ENCODE measurements at places on chromosomes 4 and X.

- no peak for DNase-seq
Observed at GRCh38 chr4:174222266-174222872, 61.1 kb downstream of the FBXO8 start.

- no peak for DNase-seq
Observed at GRCh38 chr4:8285976-8286718, 16.6 kb downstream of the HTRA3 start.

DNA sequence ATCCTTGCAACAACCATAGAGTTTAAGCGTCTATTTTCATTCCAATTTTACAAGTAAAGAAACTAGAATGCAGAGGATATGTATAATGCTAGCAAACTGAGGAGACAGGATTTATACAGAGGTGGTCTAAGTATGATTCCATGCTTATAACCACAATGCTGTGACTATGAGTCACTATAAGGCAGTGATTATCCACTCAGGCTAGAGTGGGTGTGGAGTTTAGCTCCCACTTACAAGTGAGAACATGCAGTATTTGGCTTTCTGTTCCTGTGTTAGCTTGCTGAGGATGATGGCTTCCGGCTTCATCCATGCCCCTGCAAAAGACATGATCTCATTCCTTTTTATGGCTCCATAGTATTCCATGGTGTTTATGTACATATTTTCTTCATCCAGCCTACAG lies 41.6 kb upstream of the EDA2R start:
- DNase-seq = no peak

GRCh38 chrX:15681433-15681832 lies 16.8 kb upstream of the CLTRN start:
- DNase-seq = no peak

DNA sequence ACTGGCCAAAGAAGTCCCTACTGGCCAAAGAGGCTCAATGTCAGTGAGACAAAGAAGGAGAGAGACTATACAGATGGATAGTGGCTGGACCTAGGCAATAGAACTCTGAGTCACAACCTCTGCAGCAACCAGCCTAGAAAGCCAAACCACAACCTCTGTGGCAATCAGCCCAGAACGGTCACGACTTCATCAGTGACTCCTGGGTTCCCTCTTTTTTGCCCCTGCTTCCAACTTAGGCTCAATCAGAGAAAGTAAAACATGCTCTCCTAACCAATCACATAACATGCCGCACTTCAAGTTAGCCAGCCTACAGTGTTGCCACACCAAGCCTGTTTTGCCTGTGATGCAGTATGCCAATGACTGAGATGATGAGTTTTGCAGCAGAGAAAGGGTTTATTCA lies 203.4 kb downstream of the ANAPC10 start:
- no peak for DNase-seq

- no peak for DNase-seq
Observed at GRCh38 chr4:147773261-147774184, 41.6 kb downstream of the ARHGAP10 start.

DNA sequence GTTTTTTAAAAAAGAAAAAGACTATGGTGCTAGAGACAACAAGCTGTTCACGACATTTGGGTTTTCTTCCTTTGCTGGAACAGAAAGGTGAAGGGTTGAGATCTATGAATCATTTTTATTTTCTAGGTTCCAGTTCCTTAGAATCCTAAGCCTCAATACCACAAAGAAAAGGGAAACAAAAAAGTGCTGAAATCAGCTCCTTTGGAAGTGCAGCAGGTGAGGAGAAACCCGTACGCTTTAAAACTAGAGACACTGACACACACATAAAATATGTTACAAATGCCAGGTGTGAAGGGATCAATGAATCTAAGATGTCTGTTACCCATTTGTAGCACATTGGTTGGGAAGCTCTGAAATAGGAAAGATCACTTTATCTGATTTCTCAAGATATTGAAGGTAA lies 125.2 kb downstream of the AREG start:
- no peak for DNase-seq

DNA sequence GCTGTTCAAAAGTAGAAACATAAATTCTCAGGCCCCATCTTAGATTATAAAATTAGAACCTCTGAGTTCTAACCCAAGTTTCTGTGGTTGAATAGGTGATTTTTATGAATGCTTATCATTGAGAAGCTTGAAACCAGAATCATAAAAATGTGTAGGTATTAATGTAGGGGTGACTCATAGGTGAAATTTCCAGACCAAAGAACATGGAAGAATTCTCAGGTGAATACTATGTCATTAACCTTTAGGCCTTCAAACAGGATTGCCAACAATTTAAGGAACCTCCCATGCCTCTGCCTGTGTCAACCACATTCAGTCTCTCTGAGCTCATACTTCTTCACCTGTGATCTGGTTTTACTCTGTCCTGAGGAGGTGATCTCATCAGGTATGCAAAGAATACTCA lies 177.8 kb downstream of the NPFFR2 start:
- no peak for DNase-seq

- DNase-seq = no peak
Observed at GRCh38 chr4:137597752-137598430, 65.6 kb upstream of the PCDH18 start.

- no peak for DNase-seq
Observed at GRCh38 chr4:106676173-106676921, 307.8 kb upstream of the GIMD1 start.

- no peak for DNase-seq
Observed at GRCh38 chrX:82848111-82848510, 660.0 kb upstream of the POU3F4 start.

- no peak for DNase-seq
Observed at GRCh38 chr4:99507762-99508161, 3.1 kb upstream of the C4orf17 start.

- DNase-seq = no peak
Observed at GRCh38 chr4:155566354-155566753, 100.3 kb upstream of the GUCY1A1 start.

- no peak for DNase-seq
Observed at GRCh38 chr4:180060159-180060889, 2182.9 kb upstream of the TENM3 start.

GRCh38 chrX:145821291-145821897 lies 3.8 kb downstream of the SLITRK2 start:
- DNase-seq = no peak

DNA sequence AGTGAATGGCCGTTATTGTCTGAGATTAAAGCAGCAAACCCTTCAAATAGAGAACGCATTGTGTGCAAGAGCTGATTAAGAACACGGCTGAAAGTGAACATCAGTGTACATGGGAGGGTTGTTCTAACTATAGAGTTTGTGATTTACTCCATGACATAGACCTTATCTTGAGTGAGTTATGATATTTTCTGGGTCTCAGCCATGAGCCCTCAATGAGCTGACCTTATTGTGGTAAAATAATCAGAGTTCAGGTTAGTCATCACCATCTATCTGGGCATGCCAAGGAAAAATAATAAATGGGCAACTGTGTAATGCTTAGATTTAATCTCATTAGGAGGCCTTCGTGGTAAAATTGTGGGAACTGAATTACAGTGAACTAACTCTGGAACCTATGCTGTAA lies 33.2 kb upstream of the CLDN24 start:
- DNase-seq = no peak

DNA sequence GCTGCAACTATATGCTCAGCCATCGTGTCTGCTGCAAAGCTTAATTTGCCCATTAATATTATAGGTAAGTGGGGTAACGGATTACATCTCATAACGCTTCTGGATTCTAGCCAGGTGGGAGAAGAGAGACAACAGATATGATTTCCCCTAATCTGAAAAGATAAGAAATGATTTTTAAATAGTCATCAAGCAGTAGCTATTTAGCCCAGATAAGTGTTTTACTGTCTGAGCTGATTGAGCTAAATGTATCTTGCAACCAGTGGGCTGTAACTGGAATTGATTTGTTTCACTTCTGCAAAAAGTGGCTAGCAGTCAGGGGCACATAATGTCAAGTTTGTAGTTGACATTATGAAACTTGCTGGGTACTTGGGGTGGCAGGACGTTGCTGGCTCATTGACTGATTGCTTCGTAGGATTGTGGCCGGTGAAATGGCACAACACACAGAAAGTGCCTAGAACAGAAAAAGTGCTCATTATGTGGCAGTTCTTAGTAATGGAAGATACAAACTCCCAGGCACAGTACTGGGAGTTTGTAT lies 18.5 kb downstream of the LAP3 start:
- DNase-seq = no peak

DNA sequence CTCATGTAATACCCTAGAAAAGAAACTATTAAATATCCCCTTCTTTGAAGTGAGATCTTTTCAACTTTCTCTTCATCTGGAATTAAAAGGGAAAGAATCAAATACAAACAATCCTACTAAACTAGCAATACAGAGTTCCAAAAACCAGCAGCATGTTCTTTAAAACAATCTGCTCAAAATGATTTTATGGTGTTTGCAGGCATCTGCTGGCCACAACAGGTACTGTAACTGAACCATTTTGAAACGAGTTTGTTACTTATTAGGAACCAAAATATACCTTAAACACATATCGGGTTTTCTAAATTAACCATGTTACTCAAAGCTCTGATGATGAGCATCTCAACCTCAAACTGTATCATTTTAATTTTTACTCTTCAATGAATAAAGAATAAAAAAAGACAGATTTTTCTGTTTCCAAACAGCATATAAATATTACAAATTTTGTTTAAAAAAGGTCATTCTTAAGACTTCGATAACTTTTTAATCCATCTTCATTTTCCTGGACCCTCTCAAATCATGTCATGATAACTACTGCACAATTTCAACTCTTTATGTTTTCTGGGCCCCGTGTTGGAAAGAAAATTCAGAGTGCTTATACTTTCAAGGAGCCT lies 56.5 kb downstream of the ARAP2 start:
- no peak for DNase-seq

DNA sequence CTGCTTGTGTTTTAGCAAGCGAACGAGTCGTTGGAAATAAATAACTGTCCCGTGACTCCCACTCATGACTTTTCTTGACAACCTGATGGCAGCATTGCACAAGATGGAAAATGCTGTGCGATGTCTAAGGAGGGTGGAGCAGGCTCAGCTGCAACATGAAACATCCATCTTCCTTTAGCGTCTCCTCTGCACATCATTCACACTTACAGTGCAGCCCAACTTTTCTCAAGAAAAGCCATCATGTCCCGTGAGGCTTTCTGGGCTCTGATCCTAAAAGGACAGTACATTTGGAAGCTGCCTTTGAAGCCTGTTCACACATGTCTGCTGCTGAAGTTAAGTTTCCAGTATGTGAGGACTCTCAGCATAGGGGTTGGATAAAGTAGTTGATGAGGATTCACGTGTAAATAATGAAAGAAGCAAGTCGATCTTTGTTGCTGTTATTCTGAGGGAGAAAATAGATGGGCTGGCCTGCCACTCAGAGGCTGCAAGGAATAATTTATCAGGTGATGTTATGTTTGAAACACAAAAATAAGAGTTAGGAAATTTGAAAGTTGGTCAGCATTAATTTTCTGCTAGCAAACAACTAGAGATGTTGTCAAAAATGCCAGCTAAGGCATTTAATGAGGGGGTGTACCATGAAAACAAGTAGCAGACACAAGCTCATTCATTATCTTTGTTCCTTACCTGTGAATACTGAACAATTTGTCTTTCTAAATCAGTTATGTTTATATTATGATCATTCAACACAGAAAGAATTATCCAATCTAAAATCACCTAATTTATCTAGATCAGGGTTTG lies 328.7 kb upstream of the ZFP42 start:
- no peak for DNase-seq

GRCh38 chr4:41363384-41363981 lies 106.8 kb downstream of the UCHL1 start:
- DNase-seq = no peak

DNA sequence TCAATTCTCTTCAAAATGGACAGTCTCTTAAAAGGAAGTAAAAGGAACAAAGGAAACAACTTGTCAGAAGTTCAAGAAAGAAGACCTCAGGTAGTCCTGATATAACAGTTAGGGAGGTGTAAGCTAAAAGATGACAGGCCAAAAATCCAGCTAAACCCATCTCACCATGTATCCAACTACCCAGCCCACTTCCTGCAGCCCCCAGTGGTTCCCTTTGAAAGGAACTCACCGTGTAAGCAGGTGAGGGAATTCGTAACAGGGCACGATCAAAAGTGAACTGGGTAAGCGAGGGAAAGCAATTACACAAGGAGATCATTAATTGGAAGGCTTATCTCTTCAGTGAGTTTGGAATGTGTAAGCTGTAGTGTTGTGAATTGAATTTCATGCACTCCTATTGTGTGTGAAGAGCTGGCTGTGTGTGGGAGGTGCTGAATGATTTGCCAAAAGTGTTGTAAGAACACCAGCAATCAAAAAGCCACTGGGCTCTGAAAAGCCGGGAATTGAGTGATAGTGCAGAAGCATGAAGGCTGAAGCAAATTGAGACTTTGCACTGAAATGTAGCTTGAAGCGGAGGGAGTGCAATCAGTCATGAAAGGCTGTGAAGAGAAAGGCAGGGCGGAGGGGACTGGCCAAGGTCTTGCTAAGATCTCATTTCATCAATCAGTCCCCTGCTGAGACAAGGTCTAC lies 914.2 kb upstream of the LCORL start:
- DNase-seq = no peak

GRCh38 chr4:106615410-106615945 lies 246.9 kb upstream of the GIMD1 start:
- no peak for DNase-seq

DNA sequence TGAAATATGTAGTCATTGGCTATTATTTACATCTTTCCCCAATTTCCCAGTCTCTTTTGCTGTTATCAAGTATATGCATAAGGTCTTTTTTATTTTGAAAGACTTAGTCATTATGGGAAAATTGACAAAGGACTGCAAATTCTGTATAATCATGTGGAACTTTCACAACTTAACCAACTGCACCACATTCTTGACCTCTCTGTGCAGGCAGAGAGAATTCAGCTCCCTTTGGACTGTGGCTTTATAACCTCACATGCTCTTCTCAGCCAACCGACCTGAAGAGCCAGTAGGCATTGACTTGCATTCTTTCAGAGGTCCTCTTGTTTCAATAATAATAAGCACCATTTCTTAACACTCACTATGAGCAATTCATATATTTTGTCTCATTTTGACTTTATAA lies 66.9 kb downstream of the ANXA3 start:
- no peak for DNase-seq

DNA sequence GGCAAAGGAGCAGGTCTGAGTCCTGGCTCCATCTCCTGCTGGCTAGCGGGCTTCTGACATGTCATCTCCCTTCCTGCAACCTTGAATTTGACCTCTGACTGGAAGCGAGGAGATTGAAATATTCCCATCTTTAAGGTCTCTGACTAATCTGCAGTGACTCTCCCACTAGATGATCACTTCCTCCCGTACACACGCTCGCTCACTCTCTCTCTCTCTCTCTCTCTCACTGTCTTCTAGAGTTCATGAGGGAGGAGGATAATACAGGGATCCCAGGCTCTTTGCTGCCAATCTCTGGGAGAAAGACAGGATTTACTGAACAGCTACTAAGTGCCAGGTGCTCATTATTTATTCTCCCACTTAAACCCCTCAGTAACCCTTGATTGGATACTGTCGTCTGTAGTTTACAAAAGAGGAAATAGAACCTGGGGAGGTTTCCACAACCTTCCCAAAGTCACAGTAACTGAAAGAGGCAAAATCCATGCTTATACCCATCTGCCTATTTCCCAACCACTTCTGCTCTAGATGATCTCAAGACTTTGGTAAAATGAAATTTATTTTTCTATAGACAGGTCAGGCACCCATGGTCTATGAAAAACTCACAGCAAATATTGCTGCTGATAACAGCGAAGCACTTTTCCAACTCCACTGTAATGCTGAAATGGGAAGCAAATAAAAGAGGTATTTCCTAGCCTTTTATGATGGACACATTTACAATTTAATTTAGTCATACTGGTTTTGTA lies 193.5 kb upstream of the C1QTNF7 start:
- DNase-seq = no peak

Measured in SHP77 treated with DMSO at 0.1 percent for 48 hours (cell line).